ENCODE measurements at places on chromosomes 7 and 10. TPM values are rescaled to one million over a fixed set of nuclear protein-coding genes. Genes with fewer than 3 reads are reported as not detected.

DNA sequence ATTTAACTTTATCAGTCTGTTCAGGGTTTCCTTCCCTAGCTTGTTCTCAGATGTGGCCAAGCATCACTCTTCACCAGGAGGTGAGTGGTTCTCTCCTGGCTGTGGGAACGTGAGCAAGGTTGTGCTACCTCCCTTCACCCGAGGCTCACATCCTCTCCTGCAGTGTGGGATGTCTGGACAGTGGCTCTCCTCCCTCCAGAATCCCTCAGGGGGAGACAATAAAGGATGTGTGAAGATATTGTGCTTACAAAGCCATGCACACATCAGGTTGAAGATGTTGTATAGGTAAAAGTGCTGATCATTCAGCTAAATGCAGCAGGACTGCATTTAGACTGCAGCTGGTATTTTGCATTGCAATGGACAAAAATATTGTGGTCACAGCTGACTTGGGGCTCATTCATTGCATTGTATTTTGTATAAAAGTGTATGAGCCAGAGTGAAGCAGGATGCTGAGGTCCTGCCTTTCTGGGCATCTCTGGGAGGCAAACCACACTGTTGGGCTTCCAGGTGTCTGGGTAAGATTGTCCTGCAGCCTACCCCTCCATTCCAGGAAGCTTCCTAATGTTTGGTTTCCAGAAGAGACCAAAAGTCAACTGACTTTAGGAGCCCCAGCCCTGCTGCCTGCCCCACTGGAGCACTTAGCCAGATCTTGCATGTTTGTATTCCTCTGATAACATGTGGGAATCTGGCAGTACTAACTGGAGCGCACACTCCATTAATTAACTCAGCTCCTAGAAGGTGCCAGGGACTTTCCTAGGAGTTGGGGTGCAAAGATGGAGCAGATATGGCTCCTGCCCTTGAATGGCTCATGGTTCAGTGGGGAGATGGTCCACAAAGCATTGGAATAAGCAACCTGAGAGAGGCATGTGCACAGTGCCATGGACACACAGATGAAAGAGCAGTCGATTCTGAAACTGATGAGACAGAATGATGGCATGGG lies 292.5 kb upstream of the ZNF32 start:
- DNase-seq = no peak

GRCh38 chr7:69635555-69636185 lies 37.4 kb downstream of the AUTS2 start:
- no peak for DNase-seq

DNA sequence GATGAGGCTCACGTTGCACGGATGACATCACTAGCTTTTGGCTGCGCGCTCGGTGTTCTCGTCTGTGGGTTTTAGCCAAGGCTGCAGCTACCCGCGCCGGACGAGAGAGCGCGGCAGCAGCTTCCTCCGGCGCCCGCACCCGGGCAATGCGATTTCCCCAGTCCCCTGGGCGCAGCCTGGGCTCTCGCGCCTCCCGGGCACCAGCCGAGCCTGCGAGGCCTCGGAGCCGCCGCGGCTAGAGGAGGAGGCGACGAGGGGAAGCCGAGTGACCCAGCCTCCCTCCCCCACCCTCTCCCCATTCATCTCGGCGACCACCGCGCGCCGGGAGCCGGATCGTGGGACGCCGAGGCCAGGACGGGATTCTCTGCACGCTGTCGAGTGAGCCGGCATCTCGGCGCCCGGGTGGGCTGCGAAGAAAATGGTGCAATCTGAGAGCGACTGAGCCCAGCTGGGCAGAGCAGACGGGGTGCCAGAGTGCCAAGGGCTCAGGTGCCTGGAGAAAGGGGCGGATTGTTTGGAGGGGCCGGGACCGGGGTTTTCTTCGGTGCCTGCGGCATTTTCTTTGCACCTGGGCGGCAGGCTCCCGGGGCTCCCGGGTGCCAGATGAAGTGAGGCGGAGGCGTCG lies 1.2 kb upstream of the TMEM178B start:
- peak; percentile 65 for DNase-seq

DNA sequence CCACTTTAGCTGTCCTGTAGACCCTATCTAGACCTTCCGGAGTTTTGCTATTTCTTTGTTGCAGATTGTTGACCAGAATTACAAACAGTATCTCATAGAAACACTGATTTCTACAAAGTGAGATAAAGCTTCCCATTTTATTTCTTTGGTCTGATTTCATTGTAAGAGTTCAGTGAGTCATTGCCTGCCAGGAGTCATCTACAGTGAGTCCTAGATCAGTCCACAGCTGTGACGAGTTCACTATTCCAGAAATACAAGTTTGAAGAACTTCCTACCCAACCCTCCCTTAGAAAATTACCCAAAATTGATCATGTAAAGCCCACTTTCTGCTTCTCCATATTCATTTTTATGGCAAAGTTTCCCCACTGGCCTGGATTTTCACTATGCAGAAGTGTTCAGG lies 905.5 kb downstream of the CNTNAP2 start:
- no peak for DNase-seq

- peak; percentile 47 for DNase-seq
Observed at GRCh38 chr7:149791-150636, 42.4 kb upstream of the FAM20C start.

SPDYE16 gene
- 0.26 TPM for total RNA-seq

UNC5B gene
- total RNA-seq = 11.2 TPM

Measured in body of pancreas (tissue), 4 donors.